Caudate nucleus (tissue), 63 donors: ENCODE measurements at places on chromosomes 16 and 17.

- no peak for DNase-seq
Measured at GRCh38 chr17:39404542-39405378, 3.3 kb upstream of the FBXL20 start.

- no peak for DNase-seq
Measured at GRCh38 chr16:19331794-19332193, 46.3 kb downstream of the CLEC19A start.

- no peak for DNase-seq
Measured at GRCh38 chr17:47726796-47727703, 6.0 kb upstream of the TBX21 start.

- no peak for DNase-seq
Measured at GRCh38 chr17:69860142-69860680, 214.8 kb upstream of the KCNJ16 start.

DNA sequence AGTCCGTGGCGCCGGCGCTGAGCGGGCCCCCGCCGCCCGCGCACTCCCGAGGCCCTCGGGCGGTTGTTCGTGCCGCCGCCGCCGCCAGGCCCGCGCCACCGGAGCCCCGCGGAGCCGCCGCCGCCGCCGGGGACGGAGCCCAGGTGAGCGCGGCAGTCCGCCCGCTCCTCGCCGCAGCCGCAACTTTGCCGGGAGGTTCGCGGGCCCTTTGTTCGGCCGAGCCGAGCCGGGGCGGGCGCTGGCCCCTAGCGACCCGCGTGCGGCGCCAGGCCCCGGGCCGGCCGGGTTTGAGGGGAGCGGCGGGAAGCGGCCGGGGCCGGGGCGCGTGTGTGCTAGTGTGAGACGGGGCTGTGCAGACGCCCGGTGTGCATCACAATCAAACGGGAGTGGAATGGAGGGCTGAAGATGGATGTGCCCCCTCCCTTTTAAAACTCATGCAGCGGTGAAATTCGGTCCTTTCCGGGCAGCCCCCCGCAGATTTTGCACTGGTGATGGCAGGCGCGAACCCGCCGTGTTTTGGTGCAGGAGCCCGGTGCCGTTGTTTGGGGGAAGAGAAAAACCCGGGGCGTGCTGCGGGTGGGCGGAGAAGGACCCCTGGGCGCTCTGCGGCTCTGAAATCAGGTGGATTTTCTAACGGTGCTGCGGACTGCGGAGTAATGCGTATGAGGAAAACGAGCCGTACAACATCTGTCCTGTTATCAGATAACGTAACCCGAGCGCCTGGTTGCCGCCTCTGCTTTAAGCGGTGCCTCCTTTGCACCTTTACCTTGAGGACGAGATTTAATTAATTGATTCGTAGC lies 823 bp downstream of the TNRC6C start:
- no peak for DNase-seq

DNA sequence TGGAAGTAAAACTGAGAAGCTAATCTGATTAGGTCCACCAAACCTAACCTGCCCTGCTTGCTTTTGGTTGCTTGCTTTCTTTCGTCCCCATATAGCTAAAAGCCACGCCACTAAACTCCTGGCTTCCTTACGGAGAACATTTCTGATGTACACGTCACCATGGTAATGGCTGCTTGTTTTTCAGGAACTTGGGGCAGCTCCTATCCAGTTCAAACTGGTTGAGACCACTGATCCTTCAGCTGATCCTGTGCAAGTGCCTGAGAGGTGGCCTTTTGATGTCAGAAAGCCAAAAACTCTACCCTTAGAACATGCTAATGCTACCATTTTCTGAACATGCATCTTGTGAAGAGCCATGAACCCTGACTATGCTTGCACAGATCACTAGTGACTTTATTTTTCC lies 14.4 kb upstream of the DHRS7C start:
- no peak for DNase-seq

DNA sequence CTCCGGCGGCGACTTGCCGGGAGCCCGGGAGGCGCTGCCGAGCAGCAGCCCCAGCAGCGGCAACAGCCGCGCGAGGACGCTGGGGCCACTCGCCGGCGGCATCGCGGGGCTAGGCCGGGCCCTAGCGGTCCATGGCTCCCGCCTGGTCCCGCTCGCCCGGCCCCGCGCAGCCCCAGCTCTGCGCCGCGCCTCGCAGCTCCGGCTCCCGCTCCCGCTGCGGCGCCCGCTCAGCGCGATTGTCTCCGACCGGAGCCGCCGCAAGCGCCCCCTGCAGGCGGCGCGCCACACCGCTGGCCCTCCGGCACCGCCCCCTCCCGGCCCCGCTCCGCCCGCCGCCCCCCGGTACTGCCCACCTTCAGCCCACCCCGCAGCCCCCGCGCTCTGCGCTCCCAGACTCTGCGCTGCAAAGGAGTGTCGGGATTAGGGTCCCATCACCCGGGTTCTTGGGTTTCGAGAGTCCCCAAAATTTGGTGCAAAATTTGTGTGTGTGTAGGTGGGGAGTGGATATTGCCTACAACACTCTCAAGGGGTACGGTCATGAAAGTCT lies at the start of gene FAM171A2:
Gene FAM171A2, minus strand, starts transcription at position 241 of the 547 bp plus-strand sequence. Its CDS starts 139 bp downstream, at position 102.
- no peak for DNase-seq

- no peak for DNase-seq
Measured at GRCh38 chr17:63999680-64000531, 1.8 kb downstream of the PRR29 start.

DNA sequence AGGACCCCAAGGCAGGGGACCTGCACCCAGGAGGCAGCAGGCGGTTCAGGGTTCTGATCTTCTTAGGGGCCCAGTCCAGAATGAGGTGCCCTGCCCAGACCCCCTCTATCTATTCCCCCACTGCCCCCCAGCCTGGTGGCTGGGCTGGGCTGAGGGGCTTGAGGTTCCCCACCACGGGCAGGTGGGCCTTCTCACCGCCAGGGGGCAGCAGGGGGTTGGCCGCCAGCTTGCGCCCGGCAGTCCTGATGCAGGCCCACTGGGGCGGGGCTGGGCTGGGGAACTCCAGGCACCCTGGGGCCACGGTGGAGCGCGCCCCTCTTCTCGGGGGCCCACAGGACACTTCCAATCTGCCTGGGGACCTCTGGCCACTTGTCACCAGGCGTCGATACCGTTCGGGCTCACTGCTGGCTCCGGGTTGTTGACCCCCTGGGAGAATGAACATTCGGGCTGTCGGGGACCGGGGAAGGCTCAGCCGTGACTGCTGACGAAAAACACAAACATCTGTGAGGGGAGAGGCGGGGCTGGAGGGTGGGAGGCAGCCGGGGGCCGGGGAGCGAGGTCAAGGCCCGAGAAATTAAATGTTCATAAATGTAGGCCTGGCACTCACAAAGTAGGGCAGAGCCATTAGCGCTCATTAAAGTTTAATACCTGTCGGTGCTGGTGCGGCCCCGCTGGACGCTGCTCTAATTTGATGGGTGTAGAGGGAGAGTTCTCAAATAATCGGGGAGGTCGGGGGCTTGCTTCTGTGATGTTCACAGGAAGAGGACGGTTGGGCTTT lies 219.3 kb upstream of the GSE1 start:
- DNase-seq, result no peak

DNA sequence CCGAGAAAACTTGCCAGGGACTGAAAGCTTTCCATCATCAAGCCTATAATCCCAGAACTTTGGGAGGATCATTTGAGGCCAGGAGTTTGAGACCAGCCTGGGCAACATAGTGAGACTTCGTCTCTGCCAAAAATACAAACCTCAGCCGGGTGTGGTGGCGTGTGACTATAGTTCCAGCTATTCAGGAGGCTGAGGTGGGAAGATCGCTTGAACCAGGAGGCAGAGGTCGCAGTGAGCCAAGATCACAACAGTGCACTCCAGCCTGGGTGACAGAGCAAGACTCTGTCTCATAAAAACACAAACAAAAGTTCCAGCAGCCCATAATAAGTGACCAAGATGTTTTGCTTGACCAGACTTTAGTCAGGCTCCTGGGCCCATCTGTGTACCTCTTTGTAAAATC lies 1.9 kb downstream of the MEAK7 start:
- DNase-seq, result no peak

- no peak for DNase-seq
Measured at GRCh38 chr17:30433514-30433913, 43.7 kb upstream of the GOSR1 start.

- no peak for DNase-seq
Measured at GRCh38 chr17:64129515-64129764, 504 bp downstream of the ERN1 start.

- no peak for DNase-seq
Measured at GRCh38 chr16:72380283-72380682, 208.3 kb upstream of the PMFBP1 start.

- DNase-seq, result no peak
Measured at GRCh38 chr16:17159617-17160016, 311.1 kb downstream of the XYLT1 start.

- DNase-seq, result no peak
Measured at GRCh38 chr17:20938244-20938643, 104.6 kb downstream of the USP22 start.

- peak; percentile 27 for DNase-seq
Measured at GRCh38 chr16:74372953-74373846, 2.9 kb upstream of the NPIPB15 start.

DNA sequence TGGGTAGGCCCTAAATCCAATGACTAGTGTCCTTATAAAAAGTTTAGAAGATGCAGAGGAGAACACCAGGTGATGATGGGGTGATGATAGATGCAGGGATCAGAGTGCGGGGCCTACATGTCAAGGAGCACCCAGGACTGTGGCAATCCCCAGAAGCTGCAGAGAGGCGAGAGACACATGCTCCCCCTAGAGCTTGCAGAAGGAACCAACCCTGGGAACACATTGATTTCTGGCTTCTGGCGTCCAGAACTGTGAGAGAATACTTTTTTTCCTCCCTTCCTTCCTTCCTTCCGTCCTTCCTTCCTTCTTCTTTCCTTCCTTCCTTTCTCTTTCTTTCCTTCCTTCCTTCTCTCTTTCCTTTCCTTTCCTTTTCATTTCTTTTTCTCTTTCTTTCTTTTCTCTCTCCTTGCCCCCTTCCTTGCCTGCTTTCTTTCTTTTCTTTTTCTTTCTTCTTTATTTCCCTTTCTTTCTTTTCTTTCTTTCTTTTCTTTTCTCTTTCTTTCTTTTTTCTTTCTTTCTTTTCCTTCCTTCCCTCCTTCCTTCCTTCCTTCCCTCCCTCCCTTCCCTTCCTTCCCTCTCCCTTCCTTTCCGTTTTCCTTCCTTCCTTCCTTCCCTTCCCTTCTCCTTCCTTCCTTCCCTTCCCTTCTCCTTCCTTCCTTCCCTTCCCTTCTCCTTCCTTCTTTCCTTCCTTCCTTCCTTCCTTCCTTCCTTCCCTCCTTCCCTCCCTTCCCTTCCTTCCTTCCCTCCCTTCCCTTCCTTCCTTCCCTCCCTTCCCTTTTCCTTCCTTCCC lies 134.3 kb downstream of the HAPSTR1 start:
- DNase-seq, result peak; percentile 23

DNA sequence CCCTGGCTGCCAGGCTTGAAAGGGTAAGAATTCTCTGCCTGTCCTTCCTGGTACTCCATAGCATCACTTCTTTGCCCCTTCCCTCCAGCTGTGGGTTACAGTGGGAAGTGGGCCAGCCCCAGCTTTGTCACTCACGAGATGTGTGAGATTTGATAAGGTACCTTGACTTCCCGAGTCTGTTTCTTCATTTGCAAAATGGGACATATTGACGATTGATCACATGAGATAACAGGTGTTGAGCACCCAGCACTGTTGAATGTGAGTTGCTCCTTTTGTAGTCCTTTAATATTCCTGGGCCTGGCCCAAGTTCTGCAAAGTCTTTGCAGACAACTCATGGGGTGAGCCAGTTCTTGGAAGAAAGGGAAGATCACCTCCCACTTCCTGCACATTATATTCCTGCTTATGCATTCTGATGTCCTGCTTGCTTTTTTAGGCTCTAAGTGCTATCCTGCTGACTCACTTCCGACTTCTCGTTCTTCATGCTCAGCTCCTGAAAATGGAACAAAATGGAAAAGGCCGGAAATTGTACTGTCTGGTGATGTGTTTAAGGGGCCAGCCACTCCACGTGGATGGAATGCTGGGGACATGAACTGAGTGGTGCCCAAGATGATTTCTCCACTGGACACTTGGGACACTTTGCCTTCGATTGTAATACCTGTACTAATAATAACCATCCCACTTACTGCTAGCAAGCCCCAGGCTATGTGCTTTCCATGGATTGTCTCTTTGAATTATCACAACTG lies 8.3 kb upstream of the NLK start:
- no peak for DNase-seq

DNA sequence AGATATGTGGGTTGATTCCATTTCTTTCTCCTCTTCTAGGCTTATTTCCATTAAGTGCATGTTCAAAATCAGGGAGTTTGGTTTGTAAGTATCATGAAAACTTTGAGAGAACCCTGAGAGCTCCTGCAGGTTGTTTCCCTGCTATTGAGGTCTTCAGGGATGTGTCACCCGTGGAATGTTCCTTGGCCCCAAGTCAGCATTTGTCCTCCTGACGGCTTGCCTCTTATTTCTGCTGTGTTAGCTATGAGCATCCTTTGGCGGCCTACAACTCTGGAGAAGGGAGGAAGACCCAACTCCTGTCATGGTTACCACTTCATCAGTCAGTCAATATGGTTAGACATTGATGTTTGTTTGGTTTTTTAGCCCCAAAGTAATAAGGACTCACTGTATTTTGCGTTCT lies 180.8 kb downstream of the FTO start:
- DNase-seq, result no peak

DNA sequence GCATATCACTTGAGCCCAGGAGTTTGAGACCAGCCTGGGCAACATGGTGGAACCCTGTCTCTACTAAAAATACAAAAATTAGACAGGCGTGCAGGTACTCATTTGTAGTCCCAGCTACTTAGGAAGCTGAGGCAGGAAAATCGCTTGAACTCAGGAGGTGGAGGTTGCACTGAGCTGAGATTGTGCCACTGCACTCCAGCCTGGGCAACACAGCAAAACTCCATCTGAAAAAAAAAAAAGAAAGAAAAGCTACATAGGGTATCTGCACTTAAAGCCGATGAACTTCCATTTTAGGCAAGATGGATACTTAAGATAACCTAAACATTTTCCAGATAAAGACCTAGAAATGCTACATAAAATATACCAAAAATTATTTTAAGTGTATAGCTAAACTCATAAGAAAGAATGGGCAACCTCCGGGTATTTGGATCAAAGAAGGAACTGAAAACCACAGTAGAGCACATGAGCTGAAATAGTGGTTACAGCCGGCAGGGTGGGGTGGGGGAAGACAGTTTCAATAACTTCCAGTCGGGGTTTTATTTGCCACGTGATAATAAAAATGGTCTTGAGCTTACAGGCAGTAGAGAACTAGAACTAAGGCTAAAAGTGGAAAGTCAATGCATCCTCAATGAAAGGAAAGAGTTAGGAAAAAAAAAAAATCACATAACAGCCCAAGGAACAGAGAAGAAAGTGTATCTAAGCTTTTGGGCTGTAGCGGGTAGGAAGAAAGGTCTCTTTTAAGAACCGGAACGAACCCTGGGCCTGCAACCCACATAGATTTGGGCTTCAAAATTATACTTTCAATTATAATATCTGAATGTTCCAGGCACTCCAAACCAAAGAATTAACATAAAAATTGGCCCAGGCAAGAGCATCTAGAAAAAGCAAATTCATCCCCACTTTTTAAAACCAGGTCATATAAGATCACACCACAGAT lies 53.1 kb downstream of the CFDP1 start:
- no peak for DNase-seq

GRCh38 chr16:85447693-85448313 lies 165.3 kb upstream of the GSE1 start:
- no peak for DNase-seq
